AG08395 (cell line): ENCODE measurements at places on chromosomes 6 and 20.

DNA sequence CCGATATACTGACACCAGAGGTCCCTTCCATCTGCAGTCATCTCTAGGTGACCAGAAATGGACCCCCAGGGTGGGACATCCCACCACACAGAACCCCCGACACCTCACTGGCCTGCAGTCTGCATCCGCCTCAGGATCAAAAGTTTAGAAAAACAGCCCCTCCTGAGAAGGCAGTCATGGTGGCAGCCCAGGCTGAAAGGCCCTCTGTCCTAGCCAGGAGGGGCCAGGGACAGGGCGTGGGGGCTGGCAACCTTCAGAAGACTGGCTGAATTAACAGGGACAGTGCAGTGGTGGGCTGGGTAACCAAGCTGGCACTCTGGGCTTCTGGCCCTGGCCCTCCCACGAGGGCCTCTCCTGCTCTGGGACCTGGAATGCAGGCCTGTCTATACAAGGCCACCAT is 34.3 kb upstream of the MDFI start:
- DNase-seq, result no peak

DNA sequence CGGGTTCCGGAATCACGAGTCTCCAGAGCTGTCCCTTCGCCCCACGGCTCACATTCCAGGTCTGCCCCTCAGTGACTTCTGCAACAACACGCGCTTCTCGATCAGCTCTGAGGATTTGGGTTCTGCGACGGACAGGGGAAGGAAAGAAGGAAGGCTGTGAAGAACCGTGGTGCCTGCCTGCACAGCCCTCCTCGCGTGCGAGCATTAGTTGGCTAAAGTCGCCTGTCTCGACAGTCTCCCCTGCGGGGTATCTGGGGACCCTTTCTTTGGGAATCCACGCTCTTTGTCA is 23.1 kb downstream of the VPS52 start:
- DNase-seq, result no peak

DNA sequence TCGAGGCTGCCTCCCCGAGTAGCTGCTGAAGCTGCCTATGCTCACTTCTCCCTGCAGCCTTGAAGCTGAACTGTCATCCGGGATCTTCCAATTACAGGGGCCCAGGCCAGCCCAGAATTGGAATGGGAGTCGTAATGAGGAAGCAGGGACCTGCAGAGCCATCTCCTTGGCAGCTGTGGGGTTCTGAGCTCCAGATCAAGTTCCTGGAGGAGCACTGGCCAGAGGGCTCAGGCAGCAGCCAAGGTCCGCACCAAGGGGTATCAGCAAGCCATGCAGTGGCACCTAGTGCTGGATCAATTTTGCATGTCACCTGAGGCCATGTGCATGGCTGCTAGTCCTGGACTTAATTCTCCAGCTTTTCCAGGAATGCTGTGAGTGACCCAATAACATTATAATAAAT is 163.2 kb upstream of the TSHZ2 start:
- DNase-seq, result no peak

DNA sequence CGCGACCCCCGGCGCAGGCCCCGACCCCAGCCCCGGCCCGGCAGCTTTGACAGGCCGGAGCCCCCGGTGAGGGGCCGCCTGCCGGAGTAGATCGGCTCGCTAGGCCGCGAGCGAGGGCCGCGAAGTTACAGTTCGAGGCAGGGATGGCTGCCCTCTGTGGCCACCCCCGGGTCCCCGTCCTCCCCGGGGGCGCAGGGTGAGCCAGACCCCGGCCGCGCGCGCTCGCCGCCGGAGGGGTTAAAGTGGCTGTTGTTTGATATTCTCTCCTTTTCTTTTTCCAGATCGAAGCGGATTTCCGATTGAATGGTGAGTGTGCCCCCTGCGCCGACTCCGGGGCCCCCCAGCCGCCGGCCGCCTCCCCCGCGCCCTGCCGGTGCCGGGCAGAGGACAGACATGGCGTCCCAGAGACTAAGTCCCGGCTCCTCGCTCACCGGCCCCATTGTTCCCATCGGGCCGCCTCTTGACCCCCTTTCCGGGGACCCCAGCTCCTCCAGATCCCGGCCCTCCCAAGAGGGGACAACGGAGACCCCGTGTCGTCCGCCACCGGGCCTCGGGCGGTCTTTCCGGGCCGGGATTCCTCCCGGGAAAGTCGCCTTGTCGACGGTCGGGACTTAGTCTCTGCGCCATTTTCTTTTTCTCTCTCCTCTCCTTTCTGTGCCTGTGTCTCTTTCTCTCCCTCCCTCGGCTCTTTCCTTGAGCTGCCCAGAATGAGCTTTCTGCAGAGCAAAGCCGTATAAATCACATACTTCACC is 704 bp downstream of the TOP1 start:
- DNase-seq, result peak; percentile 41

- DNase-seq, result no peak
Observed at GRCh38 chr6:131061041-131061750, 1.8 kb downstream of the EPB41L2 start.

- DNase-seq, result no peak
Observed at GRCh38 chr20:8060977-8061376, 41.4 kb upstream of the TMX4 start.

- DNase-seq, result peak; percentile 69
Observed at GRCh38 chr20:4555188-4555890, 166.4 kb upstream of the PRND start.

DNA sequence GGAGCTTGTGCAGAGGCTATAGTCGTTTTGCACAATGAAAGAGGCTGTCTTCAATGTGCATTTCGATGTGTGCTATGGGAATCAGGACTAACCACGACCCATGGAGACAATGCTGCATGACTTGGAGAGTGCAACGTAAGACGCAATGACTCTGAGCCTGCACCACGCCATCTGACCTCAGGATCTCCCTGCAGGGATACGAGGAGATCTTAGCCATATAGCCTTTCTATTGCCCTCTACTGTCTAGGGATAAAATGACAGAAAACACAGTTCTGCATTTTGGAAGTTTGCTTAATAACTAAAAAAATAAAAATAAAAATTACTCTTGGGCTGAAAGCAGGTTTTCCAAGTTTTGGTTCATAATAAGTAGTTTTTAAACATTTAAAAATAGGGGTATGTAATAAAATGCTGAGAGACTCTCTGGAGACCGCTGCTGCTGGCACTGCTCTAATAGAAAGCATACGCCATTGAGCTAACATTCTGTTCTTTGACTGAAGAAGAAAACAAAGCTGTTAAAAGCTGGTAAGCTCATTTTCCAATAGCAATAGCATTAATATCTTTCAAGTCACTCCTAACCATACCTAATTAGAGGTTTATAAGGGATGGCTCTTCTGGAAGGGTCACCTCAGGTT is 87.2 kb downstream of the PDE7B start:
- DNase-seq, result peak; percentile 44

- DNase-seq, result no peak
Observed at GRCh38 chr6:44278315-44278714, 8.1 kb downstream of the TMEM151B start.

- DNase-seq, result no peak
Observed at GRCh38 chr6:169844946-169845345, 93.5 kb downstream of the ERMARD start.

DNA sequence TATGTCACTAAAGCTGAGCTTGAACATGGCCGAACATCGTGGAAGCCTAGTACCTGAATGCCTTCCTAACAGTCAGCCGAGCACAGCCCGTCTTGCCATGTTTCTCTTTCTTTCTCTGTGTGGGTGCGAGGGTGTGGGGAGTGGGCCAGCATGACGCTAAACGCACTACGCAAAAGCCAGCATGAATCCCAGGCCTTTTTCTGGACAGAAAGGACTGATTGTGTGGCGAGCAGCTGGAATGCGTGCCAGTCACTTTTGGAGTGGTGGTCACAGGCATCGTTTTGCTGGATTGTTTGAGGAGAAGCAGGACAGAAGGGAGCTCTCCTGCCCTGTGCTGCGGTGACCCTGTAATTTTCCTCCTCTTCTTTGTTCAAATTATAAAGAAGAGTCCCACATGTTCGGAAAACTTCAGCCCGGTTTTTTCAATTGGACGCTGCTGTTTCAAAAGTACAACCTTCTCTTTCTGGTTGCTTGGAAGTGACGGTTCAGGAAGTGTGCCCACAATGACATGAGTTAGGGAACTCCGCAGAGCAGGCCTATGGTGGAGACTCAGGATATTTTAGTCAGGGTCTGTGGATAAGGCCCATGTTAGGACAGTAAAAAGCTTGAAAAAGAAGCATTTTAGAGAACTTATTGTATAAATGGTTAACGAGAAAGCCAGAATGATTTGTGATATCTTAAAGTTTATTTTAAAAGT is 54.3 kb downstream of the PDE7B start:
- DNase-seq, result no peak

GRCh38 chr6:45712786-45713185 is 302.9 kb downstream of the CLIC5 start:
- no peak for DNase-seq

DNA sequence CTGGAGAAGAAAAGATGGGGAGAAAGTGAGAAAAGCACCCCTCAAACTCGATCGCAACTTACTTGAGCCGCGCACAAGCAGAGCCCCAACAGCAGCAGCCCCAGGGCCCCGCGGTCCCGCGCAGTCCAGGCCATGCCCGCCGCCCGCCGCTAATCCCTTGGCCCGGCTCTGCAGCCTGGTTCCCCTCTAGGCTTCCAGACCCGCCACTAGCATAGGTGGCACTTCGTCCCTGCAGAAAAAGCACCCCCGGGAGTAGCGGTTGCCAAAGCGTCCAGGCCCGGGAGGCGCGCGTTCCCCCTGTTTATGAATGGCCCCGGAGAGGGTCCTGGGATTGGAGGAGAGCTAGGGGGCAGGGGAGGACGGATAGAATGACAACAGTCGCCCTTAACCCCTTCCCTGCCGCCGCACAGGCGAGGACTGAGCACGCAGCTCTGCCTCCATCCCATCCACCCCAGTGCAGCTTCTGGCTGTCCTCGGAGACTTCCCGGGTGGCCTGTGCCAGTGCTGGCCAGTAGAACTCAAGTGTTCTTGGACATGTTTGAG is 19.9 kb downstream of the COL9A1 start:
- DNase-seq, result no peak

GRCh38 chr6:45930420-45931040 is 85.1 kb downstream of the CLIC5 start:
- DNase-seq, result peak; percentile 83

DNA sequence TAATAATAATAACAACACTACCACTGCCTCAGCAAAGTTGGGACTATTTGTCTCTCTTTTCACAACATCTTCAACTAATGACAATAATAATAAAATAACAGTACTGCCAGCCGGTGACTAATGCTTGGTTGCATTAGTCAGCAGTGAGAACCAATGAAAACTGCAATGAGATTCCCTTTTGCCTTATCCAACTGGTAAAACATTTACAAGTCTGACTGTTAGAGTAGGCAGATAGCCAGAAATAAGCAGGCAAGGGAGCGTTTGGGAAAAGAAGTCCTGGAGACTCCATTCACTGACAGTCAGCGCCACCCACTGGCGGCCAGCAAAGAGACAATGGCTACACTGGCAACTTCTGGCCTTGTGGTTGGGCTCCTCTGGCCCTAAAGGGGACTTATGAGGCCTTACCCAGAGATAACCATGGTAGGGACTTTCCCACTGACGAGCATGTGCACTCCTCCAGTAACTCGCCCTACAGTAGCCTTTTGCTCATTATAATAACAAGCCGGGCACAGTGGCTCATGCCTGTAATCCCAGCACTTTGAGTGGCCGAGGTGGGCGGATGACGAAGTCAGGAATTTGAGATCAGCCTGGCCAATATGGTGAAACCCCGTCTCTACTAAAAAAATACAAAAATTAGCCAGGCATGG is 3.4 kb upstream of the NSFL1C start:
- peak; percentile 87 for DNase-seq

GRCh38 chr20:19738951-19739350 is 19.1 kb upstream of the RIN2 start:
- DNase-seq, result no peak

GRCh38 chr6:56475736-56476457 is 166.8 kb downstream of the DST start:
- no peak for DNase-seq

DNA sequence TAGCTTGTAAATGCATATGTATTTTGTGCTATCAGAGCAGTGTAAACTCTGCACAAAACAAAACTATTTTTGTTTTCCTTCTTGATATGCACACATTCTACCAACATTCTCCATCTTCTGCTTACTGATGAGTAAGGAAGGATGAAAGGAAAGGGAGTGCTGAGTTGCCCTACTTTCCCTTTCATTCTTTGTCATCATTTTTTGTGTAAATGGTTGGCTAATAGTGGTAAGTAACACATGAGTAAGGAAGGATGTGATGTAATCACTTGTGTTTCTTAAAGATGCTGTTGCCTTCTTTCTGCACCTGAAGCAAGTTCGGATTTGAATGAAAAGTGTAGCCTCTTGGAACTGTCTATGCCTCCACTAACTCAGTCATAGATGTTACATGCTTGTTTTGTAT is 4.6 kb upstream of the REV3L start:
- DNase-seq, result peak; percentile 31

GRCh38 chr20:33889312-33889711 is 78.2 kb downstream of the CHMP4B start:
- DNase-seq, result no peak

DNA sequence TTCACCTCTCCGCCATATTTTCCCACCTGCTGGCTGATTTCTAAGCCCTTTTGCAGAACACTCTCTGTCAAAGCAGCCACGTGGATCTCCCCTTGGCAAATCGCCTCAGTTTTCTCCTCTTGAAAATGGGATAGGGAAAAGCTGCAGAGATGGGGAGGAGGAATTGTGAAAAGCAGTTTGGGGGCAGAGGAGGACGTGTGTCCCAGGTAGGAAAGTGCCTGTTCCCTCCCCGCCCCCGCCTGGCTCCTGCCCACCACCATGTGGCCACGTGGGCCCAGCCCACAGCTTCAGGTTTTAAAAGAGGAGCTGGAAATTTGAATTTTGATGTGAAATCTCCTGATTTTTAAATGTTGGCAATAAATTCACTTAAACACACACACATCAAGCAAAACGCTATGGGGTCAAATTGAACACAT is 3.6 kb upstream of the CEBPB start:
- no peak for DNase-seq

DNA sequence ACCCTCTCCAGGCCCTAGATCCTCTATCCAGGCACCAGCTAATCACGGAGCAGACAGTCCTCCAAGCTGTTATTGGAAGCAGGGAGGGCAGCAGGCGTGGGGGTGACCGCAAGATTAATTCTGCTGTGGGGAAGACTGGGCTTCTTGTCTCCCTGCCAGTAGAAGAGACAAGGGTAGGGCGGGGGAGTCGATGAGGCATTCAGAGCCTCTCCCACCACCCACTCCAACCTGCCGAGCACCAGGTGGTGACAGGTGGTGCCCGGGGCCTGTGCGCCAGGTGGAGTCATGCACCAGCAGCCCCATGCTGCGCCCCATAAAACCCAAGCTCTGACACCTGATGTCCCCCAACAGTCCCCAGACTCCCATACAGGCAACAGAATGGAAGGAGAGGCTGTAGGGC is 89.6 kb downstream of the CDH22 start:
- DNase-seq, result no peak

GRCh38 chr6:7035837-7036249 is 71.9 kb upstream of the RREB1 start:
- no peak for DNase-seq
